Motor neuron (in vitro differentiated cells): ENCODE measurements at places on chromosomes 3 and 15. TPM values are rescaled to one million over a fixed set of nuclear protein-coding genes. Genes with fewer than 3 reads are reported as not detected.

Gene SPINK8
- total RNA-seq: not detected in 2 replicates

Gene DPPA2
- total RNA-seq: 0.27 TPM in 1 of 2 replicates, not detected in the other

- ATAC-seq: peak; percentile 99
Observed at GRCh38 chr3:44648564-44649229, at the start of gene ZNF35. TSS of gene ZNF35 (plus strand) at chr3:44648732. CDS start at chr3:44651068, 2,336 bp downstream.

Gene C3orf22
- not detected in 2 replicates for total RNA-seq

Gene KBTBD13
- total RNA-seq: 0.15 TPM in 1 of 2 replicates, not detected in the other

Gene EPHB3
- 7.4 and 10.5 TPM in 2 replicates for total RNA-seq

DNA sequence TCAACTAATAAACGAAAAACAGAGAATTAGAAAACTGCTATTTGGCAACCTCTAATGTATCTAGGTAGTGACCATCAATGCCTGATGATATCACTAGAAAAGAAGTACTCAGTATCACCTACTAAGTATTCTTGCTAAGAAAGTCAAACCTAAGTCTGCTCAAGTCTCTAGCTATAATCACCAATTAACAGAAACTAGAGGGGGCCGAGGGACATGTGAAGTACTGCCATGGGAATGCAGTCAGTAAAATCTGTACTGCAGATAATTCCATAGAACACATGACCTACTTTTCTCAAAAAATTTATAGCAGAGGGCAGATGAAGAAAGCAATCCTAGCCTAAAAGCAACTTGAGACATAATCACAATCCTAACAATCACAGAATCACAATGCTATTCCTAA, 51.4 kb downstream of the CPEB1 start:
- ATAC-seq: no peak

- no peak for ATAC-seq
Observed at GRCh38 chr3:72659596-72659995, 188.6 kb downstream of the SHQ1 start.

Gene LINGO1
- 35.2 and 36.7 TPM in 2 replicates for total RNA-seq

Gene TICRR
- total RNA-seq: 0.51 and 0.65 TPM in 2 replicates

DNA sequence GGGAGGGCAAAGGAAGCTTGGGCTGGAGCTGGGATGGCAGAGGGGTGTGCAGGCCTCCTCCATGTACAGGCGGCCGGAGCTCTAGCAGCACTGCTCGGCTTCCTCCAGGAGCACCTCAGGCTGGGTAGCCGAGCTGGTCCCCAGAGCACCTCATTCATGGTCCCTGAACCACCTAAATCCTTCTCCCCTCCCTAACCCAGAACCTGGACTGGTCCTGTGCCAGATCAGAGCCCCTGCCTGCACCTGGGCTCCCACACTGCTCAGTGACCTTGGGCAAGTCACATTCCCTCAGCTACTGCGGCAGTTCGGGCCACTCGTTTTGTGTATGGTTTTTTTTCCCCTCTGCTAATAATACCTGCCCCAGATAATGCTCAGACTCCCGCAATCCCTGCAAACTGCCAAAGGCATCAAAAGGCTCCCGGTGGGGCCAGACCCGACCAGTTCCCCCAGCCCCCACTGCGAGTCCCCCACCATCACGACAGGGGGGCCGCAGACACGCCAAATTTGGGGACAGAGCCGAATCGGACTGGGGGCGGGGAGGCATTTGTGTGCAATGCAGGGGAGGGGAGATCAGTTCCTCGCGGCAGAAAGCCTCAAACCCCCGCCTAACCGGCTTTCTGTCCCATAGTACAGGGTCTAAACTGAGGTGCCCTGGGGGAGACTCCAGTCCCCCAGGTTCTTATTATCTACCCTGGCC, 1.3 kb downstream of the SEMA7A start:
- no peak for ATAC-seq

DNA sequence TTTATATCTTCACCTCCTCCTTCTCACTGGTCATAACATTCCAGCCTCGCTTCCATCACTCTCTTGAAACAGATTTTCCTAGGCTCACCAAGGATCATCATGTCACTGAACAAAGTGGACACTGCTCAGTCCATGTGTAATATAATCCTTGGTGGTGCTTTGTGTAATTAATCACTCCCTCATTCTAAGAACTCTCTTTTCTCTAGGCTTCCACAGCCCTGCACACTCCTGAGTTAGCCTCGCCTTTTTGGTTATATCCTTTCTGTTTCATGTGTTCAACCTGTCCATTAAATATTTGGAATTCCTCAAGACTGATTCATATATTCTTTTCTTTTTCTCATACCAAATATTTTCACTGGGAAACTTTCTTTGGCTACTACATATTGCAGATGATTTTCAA, 440.8 kb downstream of the PYDC2 start:
- no peak for ATAC-seq

Gene PIF1
- 10.4 and 12.6 TPM in 2 replicates for total RNA-seq

DNA sequence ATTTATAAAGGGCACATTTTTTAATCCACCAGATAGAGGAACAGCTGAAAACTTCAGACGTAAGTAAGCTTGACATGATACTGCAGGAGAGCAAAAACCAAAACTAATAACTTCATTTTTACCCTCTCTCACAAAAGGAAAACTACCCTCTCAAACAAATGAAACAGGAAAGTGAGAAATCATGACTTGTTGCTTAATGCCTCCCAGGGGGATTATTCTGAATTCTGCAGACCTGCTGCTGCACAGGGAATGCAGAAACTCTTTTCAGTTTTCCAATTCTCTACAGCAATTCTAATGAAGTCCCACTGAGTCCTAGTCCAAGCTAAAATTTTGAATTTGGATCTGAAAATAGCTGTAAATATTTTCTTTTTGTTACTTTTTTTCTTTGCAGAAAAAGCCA, 637.1 kb upstream of the CCDC54 start:
- ATAC-seq: no peak

GRCh38 chr3:39038165-39038564, 13.6 kb downstream of the SCN11A start:
- no peak for ATAC-seq

DNA sequence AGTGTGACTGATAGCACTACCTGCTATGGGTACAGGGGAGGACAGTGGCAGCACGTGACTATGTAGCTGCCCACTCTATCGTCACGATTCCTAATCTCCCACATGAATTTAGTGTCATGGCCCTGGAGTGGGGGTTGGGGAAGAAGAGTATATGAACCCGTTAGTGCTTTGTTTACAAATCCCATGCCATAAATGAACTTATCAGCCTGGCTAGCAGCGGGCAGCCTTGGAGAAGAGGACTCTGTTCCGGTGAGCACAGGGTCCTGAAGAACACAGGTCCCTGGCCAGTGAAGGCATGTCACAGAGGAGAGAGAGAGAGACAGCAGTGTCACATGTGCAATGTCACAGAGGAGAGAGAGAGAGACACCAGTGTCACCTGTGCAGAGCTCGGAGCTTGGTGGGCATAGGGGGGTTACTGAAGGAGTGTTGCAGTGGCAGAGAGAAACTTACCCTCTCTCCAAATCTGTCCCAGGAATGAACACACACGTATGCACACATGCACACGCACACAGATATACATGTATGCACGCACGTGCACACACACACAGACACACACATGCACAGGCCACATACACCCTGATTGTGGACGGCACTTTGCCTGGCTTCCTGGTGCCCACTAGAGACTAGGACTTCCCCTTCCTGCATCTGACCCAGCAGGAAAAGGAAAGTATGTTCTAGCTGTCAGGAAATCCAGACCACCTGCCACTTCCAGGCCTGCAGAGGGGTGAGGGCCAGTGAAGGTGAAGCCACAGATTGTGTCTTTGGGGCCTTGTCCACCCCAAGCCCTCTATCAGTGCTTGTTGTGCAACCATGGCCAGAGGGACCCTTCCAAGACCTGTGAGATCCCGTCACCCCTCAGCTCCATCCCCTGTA, 26.3 kb downstream of the ITGA11 start:
- ATAC-seq: no peak
